Cardiac muscle cell (in vitro differentiated cells and primary cell): ENCODE measurements at places on chromosomes 6 and 20.

GRCh38 chr6:36610041-36610955 lies 16.1 kb downstream of the SRSF3 start:
- no peak for DNase-seq

- peak; percentile 59 for DNase-seq
These were observed 19.5 kb upstream of the FAM8A1 start for GRCh38 chr6:17580518-17581048.

DNA sequence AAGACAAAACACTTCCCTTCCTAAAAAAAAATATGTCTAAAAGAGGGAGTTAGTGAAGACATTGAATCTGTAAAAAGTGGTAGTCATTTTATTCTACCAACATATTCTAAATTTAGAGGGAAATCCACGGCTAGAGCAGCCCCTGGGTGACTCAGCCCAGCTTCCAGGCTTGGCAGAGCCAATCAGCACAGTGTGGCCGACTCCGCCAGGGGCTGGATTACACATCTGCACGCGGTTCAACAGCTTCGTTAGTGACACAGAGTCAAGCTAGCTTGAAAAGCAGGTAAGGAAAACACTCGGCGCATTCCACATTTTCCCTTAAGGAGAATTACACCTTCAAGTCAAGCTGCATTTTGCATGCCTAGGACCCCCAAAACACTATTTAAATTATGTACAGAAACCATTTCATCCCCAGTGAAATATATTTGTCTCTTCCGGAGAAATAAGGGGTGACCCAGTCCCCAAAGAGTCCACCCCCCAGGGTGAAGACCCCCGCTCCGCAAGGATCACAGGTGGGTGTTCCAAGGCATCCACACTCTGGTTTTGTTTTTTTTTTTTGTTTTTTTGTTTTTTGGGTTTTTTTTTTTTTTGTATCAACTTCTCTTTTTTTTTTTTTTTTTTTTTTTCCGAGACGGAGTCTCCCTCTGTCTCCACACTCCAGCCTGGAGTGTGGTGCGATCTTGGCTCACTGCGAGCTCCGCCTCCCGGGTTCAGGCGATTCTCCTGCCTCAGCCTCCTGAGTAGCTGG lies 58.4 kb upstream of the ARID1B start:
- peak; percentile 58 for DNase-seq

- no peak for DNase-seq
These were observed 787 bp upstream of the TNFRSF6B start for GRCh38 chr20:63695424-63696305.

DNA sequence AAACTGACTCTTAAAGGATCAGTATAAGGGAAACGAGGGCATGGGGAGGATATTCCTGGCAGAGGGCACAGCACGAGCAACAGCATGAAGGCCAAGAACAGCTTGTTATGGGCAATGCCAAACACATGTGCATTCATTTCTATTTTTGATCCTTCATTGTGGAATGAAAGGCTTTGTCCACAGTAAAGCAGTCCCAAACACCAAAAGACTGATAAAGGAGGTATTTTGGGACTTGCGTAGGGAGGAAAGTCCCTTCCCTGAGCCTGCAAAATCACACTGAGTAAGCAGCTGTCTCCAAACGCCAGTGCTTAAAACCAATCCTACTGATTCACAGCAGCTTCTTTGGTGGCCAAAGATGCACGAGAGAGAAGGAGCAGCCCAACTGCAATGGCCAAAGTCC lies 138.2 kb downstream of the UNC5CL start:
- peak; percentile 19 for DNase-seq

DNA sequence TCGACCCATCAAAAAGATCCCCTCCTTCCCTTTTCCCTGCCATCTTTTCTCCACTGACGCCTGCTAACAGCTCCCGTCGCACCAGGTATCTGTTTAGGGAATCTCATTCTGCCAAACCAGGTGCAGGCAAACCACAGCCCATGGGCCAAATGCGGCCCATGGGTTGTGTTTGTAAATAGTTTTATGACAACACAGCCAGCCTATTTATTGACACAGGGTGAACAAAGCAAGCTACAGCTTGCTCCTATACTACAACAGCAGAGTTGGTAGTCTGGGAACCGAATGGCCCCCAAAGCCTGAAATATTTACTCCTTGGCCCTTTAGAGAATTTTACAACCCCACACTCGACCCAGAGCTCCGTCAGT lies 16.4 kb downstream of the NFATC2 start:
- no peak for DNase-seq

DNA sequence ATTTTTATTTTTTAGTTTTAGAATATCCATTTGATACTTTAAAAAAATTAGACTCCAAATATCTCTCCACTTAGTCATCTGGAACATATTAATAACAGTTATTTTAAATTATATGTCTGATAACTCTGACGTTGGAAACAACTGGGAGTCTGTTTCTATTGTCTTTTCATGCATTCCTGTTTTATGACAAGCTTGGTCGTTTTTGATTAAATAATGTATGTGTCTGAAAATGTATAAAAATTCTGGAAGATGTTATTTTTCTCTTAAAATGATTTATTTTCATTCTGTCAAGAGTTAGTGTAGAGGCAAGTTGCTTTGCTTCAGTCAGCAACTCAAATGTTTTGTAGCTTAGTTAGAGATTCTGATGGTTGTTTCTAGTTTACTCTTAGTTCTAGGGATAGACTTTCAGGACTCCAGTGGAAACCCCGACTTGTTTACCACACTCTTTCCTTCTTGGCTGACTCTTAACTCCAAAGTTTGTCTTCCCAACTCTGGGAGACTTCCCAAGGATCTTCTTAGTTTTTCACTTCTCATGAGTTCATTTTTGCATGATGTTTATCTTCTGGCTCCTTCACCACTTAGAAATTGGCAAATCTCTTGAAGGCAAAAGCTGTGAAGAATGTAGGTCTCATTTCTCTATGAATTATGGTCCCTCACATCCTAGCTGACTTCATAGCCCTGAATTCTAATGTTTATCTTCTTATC lies 190.9 kb downstream of the LAMA2 start:
- peak; percentile 39 for DNase-seq

DNA sequence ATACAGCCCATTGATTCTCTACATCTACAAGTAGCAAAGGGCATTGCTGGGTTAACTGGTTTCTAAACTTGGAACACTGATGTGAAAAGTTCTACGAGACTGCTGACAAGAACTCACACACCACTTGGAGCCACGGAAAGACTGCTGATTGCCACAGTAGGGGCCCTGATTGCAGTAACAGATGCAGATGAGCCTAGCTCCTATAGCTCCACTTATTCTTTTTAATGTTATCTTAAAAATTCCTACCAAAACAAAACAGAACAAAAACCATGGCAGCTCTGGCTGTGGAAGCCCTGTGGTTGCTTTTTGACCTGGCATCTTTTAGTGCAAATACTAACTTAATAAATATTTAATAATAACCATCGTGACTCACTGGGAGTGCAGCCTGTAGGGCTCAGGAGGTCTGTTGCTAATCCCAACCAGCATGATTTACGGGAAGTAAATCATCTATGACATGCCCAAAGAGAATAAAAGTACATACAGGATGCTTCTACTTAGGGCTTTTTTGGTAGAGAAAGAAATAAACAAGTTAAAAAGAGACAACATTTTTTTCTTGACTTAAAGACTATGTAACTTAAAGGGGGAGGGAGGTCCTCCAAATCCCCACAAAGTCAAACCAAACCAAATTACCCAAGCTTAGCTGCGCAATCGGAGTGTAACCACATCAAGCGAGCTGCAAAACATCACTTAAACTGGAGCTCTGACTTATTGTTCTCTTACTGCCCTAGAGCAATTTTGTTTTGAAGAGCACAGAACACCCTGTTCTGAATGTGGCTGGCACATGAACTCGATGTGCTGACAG lies 87.2 kb downstream of the FKBP5 start:
- DNase-seq = peak; percentile 87

DNA sequence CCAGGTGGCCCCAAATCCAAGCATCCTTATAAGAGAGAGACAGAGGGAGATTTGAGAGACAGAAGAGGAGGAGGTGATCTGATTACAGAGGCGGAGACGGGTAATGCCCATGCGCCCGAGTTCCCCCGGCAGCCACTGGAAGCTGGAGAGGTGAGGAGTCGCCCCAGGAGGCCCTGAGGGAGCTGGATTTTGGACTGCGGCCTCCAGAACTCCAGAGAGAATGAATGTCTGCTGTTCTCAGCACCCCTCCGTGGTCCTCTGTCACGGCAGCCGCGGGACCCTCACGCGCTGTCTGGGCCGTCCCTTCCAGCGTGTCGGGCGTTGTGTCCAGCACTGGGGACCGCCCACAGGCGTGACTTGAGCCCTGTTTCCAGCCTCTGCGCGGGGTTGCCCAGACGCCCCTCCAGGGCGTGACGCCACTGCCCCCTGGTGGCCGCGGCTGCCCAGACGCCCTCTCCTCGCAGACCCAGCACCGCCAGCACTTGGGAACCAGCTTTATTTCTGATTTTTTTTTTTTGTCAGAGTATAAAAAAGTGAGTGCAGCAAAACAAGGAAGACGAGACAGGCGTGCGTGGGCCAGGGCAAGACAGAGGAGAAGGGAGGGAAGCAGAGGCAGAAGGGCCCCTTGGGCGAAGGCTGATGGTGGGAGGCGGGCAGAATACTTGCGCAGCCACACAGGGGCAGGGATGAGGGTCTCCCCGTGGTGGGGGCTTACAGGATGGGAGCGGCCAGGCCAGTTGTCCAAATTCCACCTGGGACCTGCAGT lies 4.1 kb upstream of the ZNF512B start:
- DNase-seq = peak; percentile 87

- DNase-seq = no peak
These were observed at the start of gene CST8 for GRCh38 chr20:23490817-23491216. Gene CST8 (plus strand): TSS chr20:23491117. CDS start chr20:23491668, 551 bp downstream.

GRCh38 chr6:96940322-96940721 lies 15.8 kb downstream of the KLHL32 start:
- DNase-seq = no peak

DNA sequence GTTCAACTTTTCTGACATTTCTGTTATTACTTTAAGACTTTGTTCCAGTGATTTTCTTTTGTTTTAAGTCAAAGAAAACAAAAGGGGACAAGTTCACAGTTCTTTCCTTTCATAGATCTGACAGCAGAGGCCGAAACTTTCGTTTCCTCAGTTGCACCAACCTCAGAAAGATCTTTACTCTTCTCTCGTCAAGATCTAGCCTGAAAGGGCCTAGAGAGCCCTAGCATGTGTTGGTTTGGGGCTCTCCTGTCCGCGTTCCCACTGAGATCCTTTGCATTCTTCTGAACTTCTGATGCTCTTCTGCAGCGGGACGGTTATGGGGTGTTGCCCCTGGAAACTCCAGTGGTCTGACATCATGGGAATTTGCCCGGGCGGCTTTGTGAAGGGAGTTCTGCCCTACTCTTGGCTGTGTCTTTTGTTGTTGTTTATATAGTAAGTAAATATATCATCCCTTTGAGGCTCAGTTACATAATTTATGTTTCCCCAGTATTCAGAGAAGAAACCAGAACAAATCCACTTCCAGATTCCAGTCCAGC lies 129.1 kb downstream of the SASH1 start:
- DNase-seq = no peak

GRCh38 chr6:3372912-3373554 lies 83.8 kb downstream of the SLC22A23 start:
- no peak for DNase-seq

DNA sequence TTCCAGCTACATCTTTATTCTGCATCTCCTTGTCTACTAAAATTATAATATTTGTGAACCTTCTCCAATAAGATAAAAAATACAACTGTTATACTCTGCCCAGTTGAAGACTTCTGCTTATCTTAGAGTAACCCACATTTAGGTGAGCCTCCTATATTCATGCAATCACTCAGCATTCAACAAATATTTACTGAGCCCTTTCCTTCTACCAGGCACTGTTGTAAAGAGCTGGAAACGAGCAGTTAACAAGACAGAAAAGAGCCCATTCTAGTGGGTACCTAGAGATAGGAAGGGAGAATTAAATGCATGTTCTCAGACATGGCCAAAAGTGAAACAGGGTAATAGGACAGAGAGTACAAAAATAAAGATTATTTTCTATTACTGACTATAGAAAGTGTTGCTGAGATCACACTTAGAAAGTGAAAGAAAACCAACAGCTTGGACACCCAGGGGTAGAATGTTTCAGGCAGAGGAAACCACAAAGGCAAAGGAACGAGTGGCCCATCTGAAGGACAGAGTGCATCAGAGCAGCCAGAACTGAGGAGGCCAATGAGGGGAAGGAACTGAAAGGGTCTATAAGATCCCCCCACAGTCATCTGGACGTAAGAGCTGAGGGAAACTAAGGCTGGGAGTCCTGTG lies 50.8 kb upstream of the SMLR1 start:
- DNase-seq = no peak

DNA sequence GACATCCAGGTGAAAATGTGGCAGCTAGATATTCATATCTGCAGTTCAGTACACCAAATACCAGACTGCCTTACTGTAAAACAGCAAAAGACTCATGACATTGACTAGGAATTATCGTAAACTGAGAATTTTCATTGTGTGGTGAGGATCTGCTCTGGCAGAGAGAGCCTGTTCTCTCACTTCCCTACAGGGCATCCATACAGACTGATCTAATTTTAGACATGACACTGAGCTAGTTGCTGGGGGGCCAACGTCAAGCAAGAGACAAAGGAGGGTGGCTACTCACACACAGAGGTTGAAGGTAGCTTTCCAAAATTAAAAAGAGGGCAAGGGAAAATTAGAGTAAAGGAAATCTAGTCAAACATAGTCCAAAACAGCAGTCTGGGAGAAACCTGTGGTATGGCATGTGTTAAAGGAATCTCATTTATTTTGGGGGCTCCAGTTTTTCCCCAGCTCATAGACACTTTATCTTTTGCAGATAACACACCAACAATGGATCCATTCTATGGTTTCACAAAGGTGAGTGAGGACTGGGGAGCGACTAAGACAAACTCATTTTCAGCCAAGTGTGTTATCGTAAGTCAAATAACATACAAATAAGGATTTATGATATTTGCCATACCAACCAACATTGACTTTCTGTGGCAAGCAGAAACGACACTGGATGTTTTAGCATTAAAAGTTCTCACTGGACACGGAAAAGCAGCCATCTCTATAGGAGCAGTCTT lies 36.6 kb upstream of the NHSL1 start:
- DNase-seq = no peak

- no peak for DNase-seq
These were observed 332.5 kb upstream of the CITED2 start for GRCh38 chr6:139706912-139707311.

- DNase-seq = no peak
These were observed 42.9 kb upstream of the DACT2 start for GRCh38 chr6:168362276-168362990.

GRCh38 chr6:127146932-127147331 lies 28.5 kb downstream of the RSPO3 start:
- peak; percentile 85 for DNase-seq

DNA sequence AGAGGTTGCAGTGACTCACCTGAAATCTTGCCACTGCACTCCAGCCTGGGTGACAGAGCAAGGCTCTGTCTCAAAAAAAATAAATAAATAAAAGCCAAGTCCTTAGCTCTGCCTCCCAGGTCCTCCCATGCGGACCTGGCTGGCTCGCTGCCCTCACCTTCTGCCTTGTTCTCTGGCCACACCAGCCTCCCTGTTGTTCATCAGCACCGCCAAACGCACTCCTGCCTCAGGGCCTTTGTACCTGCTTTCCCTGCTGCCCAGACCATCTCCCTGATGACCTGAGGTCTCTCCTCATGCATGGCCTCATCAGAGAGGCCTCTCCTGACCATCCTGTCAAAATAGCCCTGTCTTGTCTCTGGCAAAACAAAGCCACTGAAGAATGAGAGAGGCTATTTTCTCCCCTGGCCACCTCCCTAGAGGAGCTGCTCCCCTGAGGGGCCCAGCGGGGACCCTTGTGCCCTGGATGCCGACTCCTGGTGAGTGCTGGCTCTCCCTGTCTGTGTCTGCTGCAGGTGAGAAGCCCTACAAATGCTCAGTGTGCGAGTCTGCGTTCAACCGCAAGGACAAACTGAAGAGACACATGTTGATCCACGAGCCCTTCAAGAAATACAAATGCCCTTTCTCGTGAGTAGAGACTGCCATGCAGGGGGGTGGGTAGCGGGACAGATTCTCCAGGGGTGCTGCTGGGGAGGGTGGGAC lies 22.6 kb upstream of the CHMP4B start:
- DNase-seq = no peak
